ENCODE measurements at places on chromosomes 4 and X.

- DNase-seq: no peak
Observed at GRCh38 chrX:129833153-129833990, 10.3 kb downstream of the ZDHHC9 start.

DNA sequence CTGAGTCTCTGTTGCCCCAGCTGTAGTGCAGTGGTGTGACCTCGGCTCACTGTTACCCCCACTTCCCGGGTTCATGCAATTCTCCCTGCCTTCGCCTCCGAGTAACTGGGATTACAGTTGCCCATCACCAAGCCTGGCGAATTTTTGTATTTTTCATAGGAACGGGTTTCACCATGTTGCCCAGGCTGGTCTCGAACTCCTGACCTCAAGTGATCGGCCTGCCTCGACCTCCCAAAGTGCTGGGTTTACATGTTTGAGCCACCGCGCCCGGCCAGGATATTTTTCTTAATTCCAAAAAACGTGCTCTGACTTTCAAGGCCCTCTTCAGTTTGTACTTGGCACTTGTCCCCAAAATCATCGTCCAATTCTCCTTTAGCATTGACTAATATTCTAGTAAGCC is 129.2 kb upstream of the EPHA5 start:
- DNase-seq: no peak

DNA sequence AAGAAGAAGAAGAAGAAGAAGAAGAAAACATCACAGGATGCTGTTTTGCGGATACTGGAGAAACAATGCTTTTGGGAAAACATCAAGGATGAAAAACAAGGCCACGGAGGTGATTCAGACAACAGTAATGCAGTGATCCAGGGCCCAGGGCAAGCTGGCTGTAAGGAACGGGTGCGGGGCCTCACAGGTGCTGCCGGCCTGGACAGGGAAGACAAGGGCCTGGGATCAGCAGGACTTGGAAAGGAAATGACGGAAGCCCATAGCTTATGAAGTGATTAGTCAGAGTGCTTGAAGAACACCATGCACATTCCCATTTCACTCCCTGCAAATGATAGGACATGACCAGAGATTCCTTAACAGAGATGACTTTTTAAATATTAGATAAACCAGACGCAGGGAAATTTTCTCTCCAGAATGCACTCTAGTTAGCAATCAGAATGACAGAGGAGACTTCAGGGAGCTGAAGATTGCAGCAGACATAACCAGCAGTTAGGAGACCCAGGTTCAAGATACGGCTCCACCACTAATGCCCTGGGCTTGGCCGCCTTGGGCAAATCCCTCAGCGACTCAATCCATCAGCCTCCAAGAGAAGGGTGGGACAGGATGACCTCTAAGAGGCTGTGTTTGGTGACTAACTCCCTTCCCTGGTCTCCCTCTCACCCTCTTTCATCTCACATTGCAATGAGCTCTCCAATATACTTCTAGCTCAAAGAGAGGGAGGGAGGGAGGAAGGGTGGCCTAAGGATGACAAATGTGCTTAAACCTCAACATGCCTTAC is 54.1 kb downstream of the APBB2 start:
- no peak for DNase-seq

GRCh38 chr4:30717208-30718020 is 2.8 kb upstream of the PCDH7 start:
- DNase-seq: no peak

- DNase-seq: no peak
Observed at GRCh38 chrX:87489071-87489470, 28.5 kb upstream of the KLHL4 start.

DNA sequence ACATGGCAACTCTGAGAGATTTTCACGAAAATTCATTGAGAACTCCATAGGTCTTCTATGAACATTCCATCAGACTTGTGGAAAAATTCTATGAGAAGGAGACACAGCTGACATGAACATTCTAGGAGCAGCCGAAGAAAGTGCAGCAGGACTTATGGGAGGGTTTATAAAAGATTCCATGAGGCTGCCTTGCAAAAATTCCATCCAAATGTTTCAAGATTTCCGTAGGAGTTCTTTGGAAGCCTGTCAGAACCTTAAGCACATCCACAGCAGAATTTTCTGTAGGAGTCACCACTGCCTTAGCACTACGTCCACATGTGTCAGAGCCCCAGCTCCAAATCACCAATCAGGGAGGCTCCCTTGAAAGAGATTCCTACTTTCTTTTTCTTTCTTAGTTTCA is 67.0 kb upstream of the MSX1 start:
- no peak for DNase-seq

DNA sequence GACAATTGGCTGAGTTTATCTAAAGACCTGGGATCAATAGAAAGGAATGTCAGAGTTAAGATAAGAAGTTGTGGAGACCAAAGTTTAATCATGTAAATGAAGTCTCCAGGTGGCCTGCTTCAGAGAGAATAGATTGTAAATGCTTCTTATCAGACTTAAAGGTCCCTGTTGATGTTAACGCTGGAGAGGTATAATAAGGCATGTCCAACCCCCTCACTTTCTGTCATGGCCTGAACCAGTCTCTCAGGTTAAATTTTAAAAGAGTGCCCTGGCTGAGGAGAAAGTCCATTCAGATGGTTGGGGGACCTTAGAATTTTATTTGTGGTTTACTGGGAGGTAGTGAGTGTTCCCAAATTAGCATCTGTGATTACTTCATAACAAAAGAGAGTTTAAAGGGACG is 86.7 kb downstream of the AKAP4 start:
- DNase-seq: no peak

- DNase-seq: no peak
Observed at GRCh38 chrX:108114541-108114940, 23.0 kb downstream of the ATG4A start.

- DNase-seq: no peak
Observed at GRCh38 chr4:159401791-159402380, 299.0 kb downstream of the RAPGEF2 start.

- DNase-seq: no peak
Observed at GRCh38 chr4:113179091-113179490, 129.6 kb downstream of the ANK2 start.

DNA sequence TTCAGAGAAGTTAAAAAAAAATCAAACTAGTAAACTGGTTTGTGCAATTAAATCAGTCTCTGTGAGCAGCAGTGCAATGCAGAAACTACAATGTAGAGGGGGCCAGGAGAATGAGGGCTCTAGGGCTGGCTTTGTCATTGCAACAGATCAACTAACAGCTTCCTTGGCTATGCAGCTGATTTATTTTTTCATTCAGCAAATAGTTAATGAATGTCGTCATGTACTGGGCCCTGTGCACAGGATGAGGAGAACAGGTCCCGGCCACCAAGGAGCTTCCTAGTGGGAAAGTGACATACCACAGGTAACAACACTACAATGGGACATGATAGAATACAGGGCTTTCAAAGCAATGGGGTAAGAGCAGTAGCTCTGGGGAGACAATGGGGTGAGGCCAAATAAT is 190.1 kb downstream of the NSUN7 start:
- no peak for DNase-seq

DNA sequence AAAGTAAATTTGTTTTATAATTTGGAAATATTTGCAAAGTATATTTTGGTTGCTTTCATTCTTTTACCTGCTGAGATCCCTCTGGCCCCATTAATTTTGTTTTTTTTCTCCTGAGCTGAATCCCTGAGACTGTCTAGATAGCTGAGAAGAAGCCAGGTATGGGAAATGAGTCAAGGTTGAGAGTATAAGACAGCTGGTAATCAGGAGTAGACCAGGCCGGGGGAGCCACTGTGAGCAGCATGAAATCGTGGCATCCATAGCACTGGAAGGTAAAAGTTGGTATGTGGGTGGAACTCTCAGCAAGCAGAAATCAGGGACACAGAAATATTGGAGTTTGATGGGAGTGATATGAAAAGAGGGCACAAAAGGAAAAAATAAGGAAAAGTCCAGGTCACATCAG is 164.5 kb downstream of the FHIP1A start:
- no peak for DNase-seq

GRCh38 chrX:153824348-153824747 is 6.0 kb downstream of the PDZD4 start:
- no peak for DNase-seq

DNA sequence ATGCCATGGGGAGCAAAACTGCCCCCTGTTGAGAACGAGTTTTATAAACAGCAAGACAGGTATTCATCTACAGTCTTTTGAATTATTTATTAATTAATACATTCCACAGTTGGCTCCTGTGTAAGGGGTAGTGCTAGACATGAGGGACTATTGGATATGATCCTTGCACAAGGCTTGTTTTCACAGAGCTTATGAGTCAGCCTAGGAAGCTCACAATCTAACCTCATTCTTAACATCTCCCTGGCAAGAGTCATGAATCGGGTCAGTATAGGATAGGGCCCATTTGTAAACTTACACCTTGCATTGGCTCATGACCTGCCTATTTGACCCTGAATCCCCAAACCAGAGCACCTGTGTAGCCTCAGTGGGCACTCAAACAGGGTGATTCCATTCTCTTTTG is 209.1 kb upstream of the HCCS start:
- no peak for DNase-seq

- DNase-seq: no peak
Observed at GRCh38 chr4:73258436-73258685, 237 bp downstream of the ANKRD17 start.

GRCh38 chr4:99668472-99668871 is 10.8 kb upstream of the C4orf54 start:
- DNase-seq: no peak

- no peak for DNase-seq
Observed at GRCh38 chrX:86964321-86964720, 553.3 kb upstream of the KLHL4 start.

- DNase-seq: no peak
Observed at GRCh38 chr4:94533405-94534223, 81.9 kb downstream of the PDLIM5 start.

GRCh38 chr4:89331686-89332544 is 24.3 kb upstream of the GPRIN3 start:
- DNase-seq: no peak

DNA sequence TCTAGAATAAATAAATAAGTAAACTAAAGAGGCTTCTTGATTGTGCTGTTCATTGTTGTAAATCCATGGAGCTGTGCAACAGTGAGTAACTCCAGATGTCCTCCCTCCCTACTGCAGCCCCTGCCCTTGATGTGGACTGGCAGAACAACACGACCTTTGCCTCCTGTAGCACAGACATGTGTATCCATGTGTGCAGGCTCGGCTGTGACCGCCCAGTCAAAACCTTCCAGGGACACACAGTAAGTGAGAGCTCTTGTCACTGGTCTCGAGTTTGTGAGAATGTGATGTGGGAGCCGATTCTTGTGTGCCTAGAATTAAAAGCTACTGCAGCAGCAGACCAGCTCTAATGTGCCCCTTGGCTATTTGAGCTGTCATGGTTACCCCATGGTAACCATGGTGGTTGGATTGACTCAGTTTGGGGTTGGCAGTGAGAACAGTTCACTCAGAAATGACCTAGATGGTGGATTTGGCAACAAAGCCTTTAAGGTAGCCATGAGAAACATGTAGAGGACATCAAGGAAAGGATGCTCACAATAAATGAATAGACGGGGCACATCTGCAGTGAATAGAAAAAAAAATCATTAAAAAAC is 60.7 kb downstream of the GPR143 start:
- DNase-seq: no peak

DNA sequence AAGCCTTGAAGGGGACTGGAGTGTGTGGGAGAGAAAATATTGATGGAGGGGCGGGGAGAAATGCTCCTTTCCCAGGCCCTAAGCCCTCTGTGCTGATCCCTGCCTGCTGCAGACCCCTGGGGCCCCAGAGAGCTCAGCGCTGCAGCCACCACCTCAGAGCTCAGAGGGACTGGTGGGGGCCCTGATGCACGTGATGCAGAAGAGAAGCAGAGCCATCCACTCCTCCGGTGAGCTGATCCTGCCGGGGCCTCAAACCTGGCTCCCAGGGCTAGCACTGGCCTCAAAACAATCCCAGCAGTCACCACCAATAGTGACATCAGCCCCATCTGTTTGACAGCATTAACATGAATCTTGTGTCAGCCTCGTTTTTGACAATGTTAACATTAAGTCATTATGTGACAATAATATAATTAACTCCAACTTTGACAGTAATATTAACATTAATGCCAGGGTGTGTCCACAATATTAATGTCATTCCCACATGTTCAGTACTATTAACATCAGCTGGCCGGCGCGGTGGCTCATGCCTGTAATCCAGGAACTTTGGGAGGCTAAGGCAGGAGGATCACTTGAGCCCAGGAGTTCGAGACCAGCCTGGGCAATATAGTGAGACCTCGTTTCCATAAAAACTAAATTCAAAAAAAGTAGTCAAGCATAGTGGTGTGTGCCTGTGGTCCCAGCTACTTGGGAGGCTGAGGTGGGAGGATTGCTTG is 5.8 kb downstream of the WAS start:
- no peak for DNase-seq

- no peak for DNase-seq
Observed at GRCh38 chrX:20506739-20507138, 240.0 kb upstream of the RPS6KA3 start.

DNA sequence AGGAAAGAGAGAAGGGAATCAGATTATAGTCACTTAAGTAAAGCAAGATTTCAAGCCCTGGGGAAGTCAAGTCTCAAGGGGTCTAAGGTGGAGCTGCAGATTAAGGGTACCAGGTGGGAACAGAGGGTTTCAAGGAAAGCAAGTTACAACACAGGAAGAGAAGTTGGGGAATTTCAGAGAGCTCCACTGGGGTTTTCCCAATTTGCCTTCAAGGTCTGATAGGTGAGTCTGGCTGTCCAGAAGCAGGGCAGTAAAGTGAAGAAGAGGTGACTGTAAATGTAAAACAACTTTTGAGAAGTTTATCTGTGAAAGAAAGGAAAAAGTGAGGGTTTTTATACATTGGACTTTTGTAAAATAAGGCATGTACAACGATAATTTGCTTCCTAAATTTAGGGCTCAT is 37.1 kb upstream of the TRPC3 start:
- no peak for DNase-seq

GRCh38 chrX:101619364-101619763 is 1.6 kb upstream of the ARMCX6 start:
- no peak for DNase-seq

DNA sequence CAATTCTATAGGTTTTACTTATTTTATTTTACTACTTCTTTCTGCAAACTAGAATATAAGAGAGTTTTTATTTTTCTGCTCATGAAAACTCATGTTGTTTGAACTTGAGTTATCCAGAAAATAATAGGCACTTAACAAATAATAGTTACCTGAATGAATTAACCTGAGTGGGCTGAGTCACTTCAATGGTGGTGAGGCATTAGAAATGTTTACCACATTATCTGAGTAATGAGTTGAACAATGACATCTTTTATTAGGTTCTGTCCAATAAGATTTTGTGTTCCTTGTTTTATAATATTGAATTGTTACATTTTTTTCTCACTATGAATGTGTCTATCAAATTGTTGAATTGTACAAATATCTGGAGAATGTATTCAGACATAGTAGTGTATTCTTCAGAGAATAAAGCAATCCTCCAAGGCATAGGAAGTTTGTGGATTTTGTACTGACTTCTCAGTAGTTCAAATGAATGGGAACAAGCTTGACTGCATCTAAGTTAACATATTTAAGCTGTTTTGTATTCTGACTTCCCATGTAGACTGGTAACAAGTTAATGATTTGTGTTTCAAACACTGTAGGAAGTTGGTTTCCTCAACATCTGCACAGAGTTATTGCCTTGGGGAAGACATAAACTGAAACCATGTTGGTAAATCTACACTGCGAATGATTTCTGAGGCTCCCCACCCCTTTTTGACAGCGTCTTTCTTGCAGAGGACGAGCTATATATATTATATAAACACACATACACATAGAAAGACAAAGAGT is 1808.9 kb upstream of the TENM3 start:
- DNase-seq: no peak
